ENCODE measurements at places on chromosomes 2 and 18. TPM values are rescaled to one million over a fixed set of nuclear protein-coding genes. Genes with fewer than 3 reads are reported as not detected.

The TUBA4B gene
- not detected for total RNA-seq

The C2orf66 gene
- not detected for total RNA-seq

The AKAIN1 gene
- not detected for total RNA-seq

The ASTL gene
- 0.67 TPM for total RNA-seq

The POLE4 gene
- total RNA-seq: 39.0 TPM

The BAZ2B gene
- total RNA-seq: 95.7 TPM

The SF3B6 gene
- 47.2 TPM for total RNA-seq

The DNAH7 gene
- total RNA-seq: 0.33 TPM

The C2orf42 gene
- total RNA-seq: 21.8 TPM
